Lung microvascular endothelial cell (primary cell): ENCODE measurements at places on chromosomes 12 and 14.
A peak's percentile ranks its signal among the peaks of the same experiment; 100 is the strongest.

GRCh38 chr14:99041820-99042174 is 230.2 kb downstream of the BCL11B start:
- DNase-seq = no peak

GRCh38 chr12:3173008-3173553 is 95.9 kb downstream of the TSPAN9 start:
- DNase-seq = no peak

DNA sequence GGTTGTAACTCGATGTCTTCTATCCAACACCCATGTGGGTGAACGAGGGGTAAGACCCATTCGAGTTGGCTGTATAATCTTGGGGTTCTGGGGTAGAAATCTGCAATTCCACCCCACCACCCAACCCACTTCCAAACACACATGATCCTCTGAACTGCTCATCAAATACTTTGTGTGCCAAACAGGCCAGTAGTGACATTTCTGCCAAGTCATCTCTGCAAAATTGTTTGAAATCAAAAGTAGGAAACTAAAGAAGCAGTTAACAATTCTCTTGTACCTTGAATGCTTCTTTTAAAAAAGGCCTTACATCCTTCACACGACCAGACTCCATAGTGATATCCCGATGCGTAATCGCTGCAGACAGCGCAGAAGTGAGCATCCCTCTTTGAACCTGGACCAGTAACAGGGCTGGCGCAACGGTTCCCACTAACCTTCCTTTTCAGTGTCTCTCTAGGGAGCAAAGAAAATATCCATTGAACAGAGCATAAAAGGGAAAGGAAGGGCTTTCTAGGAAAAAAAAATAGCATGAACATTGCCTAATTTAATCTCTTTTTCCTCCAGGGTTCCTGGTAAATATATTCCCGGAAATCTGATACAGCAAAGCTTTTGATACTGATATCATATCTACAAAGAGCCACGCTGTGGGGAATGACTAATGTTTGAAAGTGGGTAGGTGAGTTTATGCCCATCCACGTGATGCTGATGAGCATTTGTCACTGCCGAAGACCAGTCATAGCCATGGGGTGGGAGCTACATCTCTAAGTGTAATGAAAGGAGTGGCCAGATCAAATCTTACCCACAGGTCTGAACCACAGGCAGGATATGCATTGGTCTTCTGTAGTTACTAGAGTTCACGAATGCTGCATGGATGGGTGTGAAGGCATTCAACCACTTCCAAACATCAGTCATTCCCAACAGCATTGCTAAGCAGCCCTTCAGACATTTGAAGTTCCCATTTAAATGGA is 14.2 kb downstream of the ESR2 start:
- peak; percentile 63 for DNase-seq

DNA sequence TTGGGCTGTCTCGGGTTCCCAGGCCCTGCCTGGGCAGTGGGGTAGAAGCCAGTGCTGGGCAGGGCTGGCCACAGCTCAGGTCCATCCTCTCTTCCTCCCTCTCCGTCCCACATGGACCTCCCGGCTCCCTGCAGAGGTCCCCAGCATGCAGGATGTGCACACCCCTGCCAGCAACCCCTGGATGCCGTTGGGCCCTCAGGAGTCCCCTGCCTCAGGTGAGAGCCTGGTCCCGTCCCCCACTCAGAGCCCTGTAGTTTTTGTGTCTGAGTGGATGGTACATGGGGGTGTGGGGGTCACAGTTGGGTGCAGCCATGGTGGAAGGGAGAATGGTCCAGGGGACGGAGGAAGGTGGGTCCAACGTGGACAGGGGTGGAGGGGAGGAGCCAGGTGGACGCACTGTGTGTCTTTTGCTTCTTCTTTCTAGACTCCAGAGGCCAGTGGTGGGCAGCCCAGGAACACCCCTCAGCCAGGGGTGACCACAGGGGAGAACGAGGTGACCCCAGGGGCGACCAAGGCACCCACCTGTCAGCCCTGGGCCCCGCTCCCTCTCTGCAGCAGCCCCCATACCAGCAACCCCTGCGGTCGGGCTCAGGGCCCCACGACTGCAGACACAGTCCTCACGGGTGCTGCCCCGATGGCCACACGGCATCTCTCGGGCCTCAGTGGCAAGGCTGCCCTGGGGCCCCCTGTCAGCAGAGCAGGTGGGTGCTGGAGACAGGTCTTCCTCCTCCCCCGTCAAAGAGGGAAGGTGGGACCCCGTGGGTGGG is 21.7 kb downstream of the PAPLN start:
- DNase-seq = no peak
